ENCODE measurements at places on chromosomes 4 and X. TPM values are rescaled to one million over a fixed set of nuclear protein-coding genes. Genes with fewer than 3 reads are reported as not detected.

DNA sequence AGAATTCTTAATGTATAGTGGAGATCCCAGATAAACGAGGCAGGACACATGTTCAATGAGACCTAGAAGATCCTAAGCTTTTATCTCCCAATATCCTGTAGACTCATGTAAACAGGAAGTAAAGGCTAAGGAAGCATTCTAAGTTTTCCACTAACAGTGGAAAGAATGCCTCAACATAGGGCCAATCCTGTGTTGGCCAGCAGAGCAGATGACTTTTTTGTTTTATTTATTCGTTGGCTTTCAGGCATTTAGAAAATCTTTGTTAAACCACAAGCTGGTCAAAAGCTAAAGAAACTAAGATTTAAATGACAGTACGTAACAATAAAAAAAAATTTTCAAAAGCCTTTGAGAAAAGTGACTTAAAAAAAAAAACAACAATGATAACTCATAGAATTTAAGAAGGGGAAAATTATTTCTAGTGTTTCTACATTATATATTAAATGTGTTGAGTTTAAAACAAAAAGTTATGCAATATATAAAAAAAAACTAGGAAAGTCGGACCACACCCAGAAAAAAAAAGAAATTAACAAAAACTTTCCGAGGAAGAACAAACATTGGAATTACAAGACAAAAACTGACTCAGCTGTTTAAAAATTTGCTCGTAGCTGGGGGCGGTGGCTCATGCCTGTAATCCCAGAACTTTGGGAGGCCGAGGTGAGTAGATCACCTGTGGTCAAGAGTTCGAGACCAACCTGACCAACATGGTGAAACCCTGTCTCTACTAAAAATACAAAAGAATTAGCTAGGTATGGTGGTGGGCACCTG lies 759.3 kb downstream of the FSTL5 start:
- peak; percentile 87 for DNase-seq

DNA sequence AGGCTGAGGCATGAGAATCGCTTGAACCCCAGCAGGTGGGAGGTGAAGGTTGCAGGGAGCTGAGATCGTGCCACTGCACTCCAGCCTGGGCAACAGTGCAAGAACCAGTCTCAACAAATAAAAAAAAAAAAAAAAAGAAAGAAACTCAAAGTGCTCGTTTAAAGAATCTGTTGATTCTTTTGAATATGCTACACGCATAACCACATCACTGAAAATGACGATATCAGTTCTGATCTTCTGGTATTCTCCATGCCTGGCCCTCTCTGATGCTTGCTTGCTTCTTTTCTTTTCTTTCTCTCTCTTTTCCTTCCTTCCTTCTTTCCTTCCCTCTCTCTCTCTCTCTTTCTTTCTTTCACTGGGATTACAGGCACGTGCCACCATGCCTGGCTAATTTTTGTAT lies 7.3 kb downstream of the AVPR2 start:
- no peak for DNase-seq

DNA sequence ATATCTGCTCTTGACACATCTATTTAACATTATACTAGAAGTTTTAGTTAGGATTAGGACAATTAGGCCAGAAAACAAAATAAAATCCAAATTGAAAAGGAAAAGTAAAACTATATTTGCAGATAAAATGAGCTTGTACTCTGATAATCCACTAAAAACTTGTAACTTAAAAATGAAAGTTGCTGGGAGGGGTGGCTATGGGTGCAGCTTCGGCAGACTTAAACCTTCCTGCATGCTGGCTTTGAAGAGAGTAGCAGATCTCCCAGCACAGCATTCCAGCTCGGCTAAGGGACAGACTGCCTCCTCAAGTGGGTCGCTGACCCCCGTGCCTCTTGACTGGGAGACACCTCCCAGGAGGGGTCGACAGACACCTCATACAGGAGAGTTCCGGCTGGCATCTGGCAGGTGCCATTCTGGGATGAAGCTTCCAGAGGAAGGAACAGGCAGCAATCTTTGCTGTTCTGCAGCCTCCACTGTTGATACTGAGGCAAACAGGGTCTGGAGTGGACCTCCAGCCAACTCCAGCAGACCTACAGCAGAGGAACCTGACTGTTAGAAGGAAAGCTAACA lies 2379.9 kb downstream of the ARAP2 start:
- DNase-seq: no peak

DNA sequence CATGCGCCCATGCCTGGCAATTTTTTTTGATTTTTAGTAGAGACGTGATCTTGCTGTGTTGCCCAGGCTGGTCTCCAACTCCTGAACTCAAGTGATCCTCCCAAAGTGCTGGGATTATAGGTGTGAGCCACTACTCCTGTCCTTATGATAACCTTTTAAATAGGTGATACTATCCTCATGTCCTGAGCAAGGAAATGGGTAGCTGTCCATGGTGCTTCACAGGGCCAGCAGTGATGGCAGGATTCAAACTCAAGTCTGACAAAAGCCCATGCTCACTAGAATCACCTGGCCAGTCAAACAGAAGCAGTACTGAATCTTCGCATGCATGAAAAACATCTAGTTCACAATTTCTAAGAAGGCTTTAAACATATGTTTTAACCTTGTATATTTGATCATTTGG lies 235.1 kb downstream of the NR3C2 start:
- no peak for DNase-seq

GRCh38 chr4:36128689-36129088 lies 115.6 kb downstream of the ARAP2 start:
- DNase-seq: no peak

DNA sequence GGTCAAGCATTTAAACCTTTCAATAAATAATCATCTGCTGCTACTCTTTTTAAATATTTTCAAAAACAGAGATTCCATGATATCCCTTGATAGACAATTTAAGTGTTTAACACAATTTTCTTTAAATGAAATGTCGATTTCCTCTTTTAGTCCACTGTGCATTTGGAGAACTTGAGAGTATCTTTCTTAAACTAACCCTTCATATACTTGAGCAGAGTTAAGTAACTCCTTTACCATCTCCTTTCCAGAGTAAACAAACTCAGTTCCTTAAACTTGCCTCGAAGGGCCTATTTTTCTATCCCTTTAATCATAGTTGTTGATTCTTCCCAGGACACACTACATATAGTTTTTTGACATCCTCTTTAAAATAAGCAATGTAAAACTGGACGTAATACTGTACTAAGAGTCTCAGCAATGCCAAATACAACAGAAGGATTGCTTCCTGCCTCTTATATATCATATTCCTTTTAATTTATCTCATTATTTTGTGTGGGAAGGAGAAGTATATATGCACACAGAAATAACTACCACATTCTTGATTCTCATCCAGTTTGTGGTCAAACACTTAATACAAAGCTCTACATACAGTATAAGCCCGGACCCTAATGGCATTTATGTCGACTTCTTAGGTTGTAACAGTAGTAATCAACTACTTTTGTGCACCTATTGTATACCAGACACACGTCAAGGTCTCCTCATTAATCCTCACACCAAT lies 22.8 kb downstream of the RAB28 start:
- no peak for DNase-seq

DNA sequence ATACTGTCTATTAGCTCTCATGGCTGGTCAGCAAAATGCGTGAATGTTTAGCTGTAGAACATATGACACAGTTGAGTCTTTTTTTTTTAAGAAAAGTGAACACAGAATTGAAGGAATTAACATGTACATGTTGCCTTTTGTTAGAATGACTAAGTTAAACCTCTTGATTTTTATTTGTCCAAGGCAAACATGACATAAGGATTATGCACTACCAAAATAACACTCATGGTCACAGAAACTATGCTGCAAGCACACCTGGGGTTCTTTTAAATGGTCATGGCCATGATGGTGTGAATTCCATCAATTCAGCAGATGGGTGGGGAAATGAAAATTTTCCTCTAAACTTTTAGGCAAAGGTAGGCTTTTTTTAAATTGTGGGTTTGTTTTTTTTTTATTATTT lies 80.1 kb upstream of the CXCL13 start:
- no peak for DNase-seq

DNA sequence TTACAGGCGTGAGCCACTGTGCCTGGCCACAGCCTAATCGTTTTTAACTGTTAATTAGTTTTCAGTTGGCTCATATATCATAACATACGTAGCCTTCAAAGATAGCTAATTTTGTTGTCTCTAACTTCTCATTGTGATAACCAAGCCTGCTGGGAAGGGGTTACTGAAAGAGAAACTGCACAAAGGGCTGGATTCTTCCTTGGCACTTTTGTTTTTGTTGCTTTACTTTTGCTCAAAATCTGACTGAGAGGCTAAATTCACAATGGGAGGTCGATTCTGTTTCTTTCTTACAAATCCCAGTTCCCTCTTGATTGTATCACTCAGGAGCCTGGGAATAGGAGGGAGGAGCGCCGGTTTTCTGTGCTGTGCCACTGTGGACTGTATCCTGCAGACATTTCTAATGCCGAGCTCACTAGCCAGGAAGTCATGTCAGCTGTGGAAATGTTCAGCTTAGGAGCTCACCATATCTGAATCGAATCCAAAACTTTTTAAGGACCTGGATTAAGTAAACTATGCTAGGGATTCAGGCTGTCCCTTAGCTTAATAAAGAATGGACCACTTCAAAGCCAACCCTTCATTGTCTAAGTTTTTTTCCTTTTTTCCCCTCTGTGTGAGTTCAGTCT lies 120.5 kb upstream of the FAT1 start:
- DNase-seq: peak; percentile 49

DNA sequence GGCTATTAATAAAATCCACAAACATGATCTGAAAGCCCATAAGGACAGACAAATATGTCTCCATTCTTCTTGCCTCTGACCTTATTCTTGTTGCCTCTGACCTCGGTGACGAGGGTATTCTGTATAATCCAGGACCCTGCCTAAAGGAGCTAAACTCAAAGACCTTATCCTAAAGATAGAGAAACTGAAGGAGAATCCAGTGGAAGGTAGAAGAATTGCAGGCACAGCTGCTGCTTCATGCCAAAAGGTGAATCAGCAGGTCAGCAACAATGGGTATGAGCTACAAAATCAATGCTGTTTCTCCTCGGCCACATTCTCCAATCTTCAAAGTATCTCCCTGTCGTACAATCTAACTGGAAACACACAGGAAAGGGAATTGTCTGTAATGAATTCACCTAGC lies 71.4 kb downstream of the INTS6L start:
- DNase-seq: no peak

GRCh38 chr4:119604266-119604665 lies 24.3 kb downstream of the PDE5A start:
- DNase-seq: no peak

DNA sequence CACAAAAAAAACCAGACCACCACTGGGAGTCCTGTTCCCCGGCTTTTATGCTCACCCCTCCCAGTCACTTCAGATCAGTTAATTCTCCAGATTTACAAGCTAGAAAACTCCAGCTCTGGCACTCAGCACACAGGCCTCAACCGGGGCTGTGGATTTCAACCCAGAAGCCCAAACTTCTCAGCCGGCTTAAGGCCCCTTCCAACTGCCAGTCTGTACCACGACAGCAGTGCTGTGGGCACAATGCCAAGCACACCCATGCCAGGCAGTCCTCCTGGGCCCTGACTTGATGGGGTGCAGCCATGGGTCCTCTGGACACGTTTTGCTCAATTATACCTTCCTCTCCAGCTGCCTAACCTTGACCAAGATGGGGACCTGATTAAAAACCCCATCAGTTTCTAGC lies 12.2 kb downstream of the SOD3 start:
- DNase-seq: no peak

- DNase-seq: peak; percentile 22
Measured at GRCh38 chrX:139077281-139078250, 366.0 kb upstream of the FGF13 start.

DNA sequence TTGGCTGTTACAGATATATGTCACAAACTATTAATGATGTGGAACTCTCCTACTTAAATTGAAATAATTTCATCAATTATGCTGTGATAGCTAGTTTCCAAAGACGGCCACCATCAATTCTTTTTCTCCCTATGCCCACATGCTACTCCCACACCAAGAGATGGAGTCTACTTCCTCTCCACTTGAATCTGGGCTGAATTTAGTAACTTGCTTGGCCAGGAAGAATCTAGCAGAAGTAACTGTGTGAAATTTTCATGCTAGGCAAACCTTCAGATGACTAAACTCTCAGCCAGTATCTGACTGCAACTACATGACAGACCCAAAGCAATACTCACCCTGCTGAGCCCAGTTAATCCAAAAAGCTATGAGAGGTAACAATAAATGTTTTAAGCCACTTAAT lies 3.2 kb downstream of the SEPSECS start:
- DNase-seq: no peak

DNA sequence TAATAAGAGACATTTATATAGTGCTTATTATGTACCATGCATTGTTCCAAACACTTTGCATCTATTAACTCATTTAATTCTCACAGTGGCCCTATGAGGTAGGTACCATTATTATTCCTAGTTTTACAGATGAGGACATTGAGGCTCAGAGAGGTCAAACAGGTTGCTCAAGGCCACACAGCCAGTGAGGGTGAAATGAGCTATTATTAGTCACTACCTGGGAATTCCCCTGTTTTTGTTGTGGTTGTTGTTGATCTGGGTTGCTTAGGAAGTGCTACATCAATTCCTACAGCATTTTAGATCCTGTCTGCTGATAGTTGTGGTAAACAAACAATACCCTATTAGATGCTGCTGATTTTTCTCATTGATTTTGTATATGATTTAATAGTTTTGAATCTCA lies 41.2 kb downstream of the APLN start:
- DNase-seq: no peak

GRCh38 chrX:72208126-72208800 lies 26.7 kb downstream of the PIN4 start:
- no peak for DNase-seq

GRCh38 chr4:72387959-72388358 lies 181.1 kb downstream of the ADAMTS3 start:
- no peak for DNase-seq

DNA sequence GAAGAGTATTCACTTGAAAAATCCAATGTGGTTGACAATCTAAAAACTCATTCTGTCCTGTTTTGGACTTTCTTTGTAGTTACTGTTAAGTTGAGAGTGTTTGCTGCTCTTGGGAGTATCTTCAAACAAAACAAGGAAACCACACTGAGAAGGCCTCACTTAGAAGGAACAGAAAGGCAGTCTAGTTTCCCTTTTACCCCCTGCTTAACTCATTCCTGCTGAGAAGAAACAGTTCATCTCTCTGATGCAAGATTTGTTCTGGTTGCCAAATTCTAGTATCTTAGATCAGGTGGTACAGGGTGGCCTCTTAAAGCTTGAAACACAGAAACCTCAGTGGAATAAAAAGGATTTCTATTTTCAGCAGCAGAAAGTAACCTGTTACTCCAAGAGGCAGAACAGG lies 41.4 kb downstream of the GUCY2F start:
- no peak for DNase-seq

DNA sequence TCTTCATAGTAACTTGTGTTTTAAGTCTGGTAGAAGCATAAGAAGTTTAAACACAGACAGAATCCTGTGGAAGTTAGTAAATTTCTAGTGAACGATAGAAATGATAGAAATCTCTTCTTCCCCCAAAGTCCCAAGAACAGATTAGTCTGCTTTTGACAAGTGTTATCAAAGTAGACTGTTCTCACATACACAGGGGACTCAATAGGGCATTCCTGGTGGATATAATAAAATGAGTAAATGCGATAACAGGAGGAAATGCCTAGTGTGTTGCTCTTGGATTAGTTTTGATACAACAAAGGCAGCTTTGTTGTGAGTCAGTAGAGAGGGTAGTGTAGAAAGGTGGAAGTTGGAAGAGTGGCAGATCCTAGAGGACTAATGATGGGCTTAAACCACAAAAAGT lies 43.5 kb downstream of the CLCN3 start:
- peak; percentile 62 for DNase-seq

The CCDC158 gene
- total RNA-seq: not detected

The SERPINA7 gene
- not detected for total RNA-seq

The DCAF4L1 gene
- total RNA-seq: not detected

The CXorf51B gene
- total RNA-seq: not detected

The SRPX2 gene
- 0.22 TPM for total RNA-seq

The IL1RAPL2 gene
- total RNA-seq: not detected

The PAGE1 gene
- not detected for total RNA-seq

The XKRX gene
- total RNA-seq: not detected

The MAOB gene
- not detected for total RNA-seq

The TRIM75 gene
- total RNA-seq: not detected
